CD4-positive, alpha-beta T cell (primary cell): ENCODE measurements at places on chromosomes 4 and X. TPM values are rescaled to one million over a fixed set of nuclear protein-coding genes. Genes with fewer than 3 reads are reported as not detected.

GRCh38 chr4:181507180-181507835 lies 735.9 kb upstream of the TENM3 start:
- H3K4me1 ChIP-seq: no peaks in the 10 kb centered on the region
- H3K27me3 ChIP-seq: no peaks in the 10 kb centered on the region
- no peak overlapping the region for H3K4me3 ChIP-seq
- H3K36me3 ChIP-seq: no peaks in the 10 kb centered on the region

- DNase-seq: no peak
- H3K4me1 ChIP-seq: peaks cover 14% of the 10 kb centered on the region
- H3K4me3 ChIP-seq: no peak overlapping the region
- no peaks in the 10 kb centered on the region for H3K27me3 ChIP-seq
Observed at GRCh38 chr4:15964159-15964558, 1.2 kb upstream of the FGFBP2 start.

- no peaks in the 10 kb centered on the region for H3K27me3 ChIP-seq
- H3K4me1 ChIP-seq: no peaks in the 10 kb centered on the region
- H3K4me3 ChIP-seq: no peak overlapping the region
- DNase-seq: no peak
- no peaks in the 10 kb centered on the region for H3K36me3 ChIP-seq
Observed at GRCh38 chr4:138692411-138692810, 323.2 kb upstream of the NOCT start.

- no peaks in the 10 kb centered on the region for H3K27me3 ChIP-seq
- no peak overlapping the region for H3K4me3 ChIP-seq
- H3K27ac ChIP-seq: no peak overlapping the region
- peaks cover 15% of the 10 kb centered on the region for H3K4me1 ChIP-seq
- H3K36me3 ChIP-seq: peaks cover 58% of the 10 kb centered on the region
Observed at GRCh38 chrX:314049-314448, 4.5 kb downstream of the GTPBP6 start.

DNA sequence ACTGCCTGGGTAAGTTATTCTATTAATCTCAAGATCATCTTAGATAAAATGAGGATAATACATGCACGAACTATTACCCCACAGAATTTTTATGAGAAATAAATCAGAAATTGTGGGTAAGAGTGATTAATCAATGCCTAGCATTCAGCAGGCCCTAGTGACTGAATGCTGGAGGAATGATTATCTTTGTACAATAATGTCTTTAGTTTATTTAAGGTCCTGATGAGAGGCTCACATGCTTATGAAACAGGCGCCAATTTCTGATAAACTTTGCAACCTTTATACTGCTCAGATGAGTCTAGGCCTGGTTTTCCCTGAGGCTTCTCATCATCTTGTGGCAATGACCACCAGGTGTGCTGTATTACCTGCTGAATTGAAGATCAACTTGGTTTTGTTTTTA lies 27.8 kb upstream of the BMP2K start:
- no peaks in the 10 kb centered on the region for H3K4me1 ChIP-seq
- no peak overlapping the region for H3K4me3 ChIP-seq
- no peak overlapping the region for H3K27ac ChIP-seq
- DNase-seq: no peak
- H3K27me3 ChIP-seq: no peaks in the 10 kb centered on the region
- H3K36me3 ChIP-seq: no peaks in the 10 kb centered on the region

- no peak overlapping the region for H3K27ac ChIP-seq
- DNase-seq: no peak
- peaks cover 14% of the 10 kb centered on the region for H3K4me1 ChIP-seq
- no peak overlapping the region for H3K4me3 ChIP-seq
- H3K27me3 ChIP-seq: peaks cover 26% of the 10 kb centered on the region
Observed at GRCh38 chr4:169266661-169267060, 4.1 kb downstream of the SH3RF1 start.

DNA sequence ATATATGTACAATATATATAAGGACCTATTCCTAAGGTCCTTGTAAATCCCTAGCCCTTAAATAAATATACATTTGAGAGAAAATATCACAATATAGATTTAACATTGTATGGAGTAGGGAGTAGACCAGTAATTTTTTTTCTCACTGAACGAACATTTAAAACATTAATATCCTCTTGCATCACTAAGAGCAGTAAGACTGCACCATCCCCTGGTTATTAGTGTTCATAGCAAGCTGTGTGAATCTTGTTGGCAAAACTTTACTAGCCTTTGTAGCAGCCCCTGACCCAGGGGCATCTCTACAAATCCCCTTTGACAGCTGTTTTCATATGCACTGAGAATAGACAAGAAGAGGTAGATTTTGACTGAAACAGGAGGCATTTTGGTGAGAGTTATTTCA lies 146.5 kb downstream of the IL1RAPL2 start:
- H3K4me3 ChIP-seq: no peak overlapping the region
- no peaks in the 10 kb centered on the region for H3K4me1 ChIP-seq
- no peaks in the 10 kb centered on the region for H3K27me3 ChIP-seq
- no peak overlapping the region for H3K27ac ChIP-seq

GRCh38 chrX:18490806-18491555 lies 65.6 kb downstream of the CDKL5 start:
- no peak overlapping the region for H3K4me3 ChIP-seq
- no peaks in the 10 kb centered on the region for H3K27me3 ChIP-seq
- no peaks in the 10 kb centered on the region for H3K4me1 ChIP-seq
- H3K36me3 ChIP-seq: no peaks in the 10 kb centered on the region
- no peak for DNase-seq

DNA sequence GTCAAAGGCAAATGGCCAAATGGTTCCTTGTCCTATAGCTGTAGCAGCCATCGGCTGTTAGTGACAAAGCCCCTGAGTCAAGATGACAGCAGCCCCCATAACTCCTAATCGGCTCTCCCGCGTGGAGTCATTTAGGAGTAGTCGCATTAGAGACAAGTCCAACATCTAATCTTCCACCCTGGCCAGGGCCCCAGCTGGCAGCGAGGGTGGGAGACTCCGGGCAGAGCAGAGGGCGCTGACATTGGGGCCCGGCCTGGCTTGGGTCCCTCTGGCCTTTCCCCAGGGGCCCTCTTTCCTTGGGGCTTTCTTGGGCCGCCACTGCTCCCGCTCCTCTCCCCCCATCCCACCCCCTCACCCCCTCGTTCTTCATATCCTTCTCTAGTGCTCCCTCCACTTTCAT lies 3.8 kb upstream of the OPN1LW start:
- H3K4me1 ChIP-seq: peaks cover 30% of the 10 kb centered on the region
- H3K27me3 ChIP-seq: no peaks in the 10 kb centered on the region

- peaks cover 9% of the 10 kb centered on the region for H3K4me1 ChIP-seq
- H3K36me3 ChIP-seq: no peaks in the 10 kb centered on the region
- no peak for DNase-seq
- H3K27me3 ChIP-seq: no peaks in the 10 kb centered on the region
Observed at GRCh38 chrX:112841820-112842157, 1.2 kb upstream of the AMOT start.

DNA sequence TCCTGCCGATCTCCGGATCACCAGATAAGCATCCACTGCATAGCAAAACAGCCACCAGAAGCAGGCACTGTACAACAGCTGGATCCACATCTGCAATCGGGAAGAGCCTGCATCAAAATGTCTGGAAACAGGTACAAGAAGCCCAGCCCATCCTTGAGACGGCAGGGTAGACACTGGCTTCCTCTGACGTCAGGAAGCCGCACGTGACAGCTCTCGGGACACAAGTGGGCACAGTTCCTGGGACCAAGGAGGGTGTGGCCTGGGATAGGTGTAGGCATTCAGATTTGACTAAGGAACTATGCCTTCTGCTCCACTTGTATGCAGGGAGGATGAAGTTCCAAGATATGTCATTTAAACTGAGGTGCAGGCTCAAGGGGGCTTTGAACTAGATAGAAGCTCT lies 6.3 kb downstream of the GPR143 start:
- no peaks in the 10 kb centered on the region for H3K27me3 ChIP-seq
- no peak overlapping the region for H3K27ac ChIP-seq
- H3K36me3 ChIP-seq: no peaks in the 10 kb centered on the region
- no peaks in the 10 kb centered on the region for H3K4me1 ChIP-seq

GRCh38 chrX:153732401-153732800 lies 7.7 kb downstream of the ABCD1 start:
- no peak overlapping the region for H3K4me3 ChIP-seq
- H3K36me3 ChIP-seq: peaks cover 12% of the 10 kb centered on the region
- no peak overlapping the region for H3K27ac ChIP-seq
- H3K27me3 ChIP-seq: no peaks in the 10 kb centered on the region
- no peak for DNase-seq

GRCh38 chr4:109816082-109816442 lies 500 bp downstream of the GAR1 start:
- no peaks in the 10 kb centered on the region for H3K27me3 ChIP-seq
- H3K27ac ChIP-seq: peak overlapping the region; percentile 90
- peak overlapping the region; percentile 67 for H3K4me3 ChIP-seq
- peaks cover 18% of the 10 kb centered on the region for H3K4me1 ChIP-seq
- peak; percentile 13 for DNase-seq
- H3K36me3 ChIP-seq: peaks cover 31% of the 10 kb centered on the region

- H3K4me1 ChIP-seq: peaks cover 13% of the 10 kb centered on the region
- H3K27ac ChIP-seq: no peak overlapping the region
- peaks cover 16% of the 10 kb centered on the region for H3K27me3 ChIP-seq
- no peak overlapping the region for H3K4me3 ChIP-seq
Observed at GRCh38 chr4:114595921-114596320, 2.7 kb upstream of the UGT8 start.

- H3K27me3 ChIP-seq: no peaks in the 10 kb centered on the region
- H3K4me3 ChIP-seq: no peak overlapping the region
- H3K36me3 ChIP-seq: no peaks in the 10 kb centered on the region
- H3K27ac ChIP-seq: no peak overlapping the region
- no peaks in the 10 kb centered on the region for H3K4me1 ChIP-seq
- no peak for DNase-seq
Observed at GRCh38 chrX:123337886-123338639, 154.0 kb downstream of the GRIA3 start.

RPS6KA6 gene
- not detected for total RNA-seq

MAGEB1 gene
- not detected for total RNA-seq

ARR3 gene
- total RNA-seq: not detected

BGN gene
- total RNA-seq: not detected

ZDHHC15 gene
- 0.20 TPM for total RNA-seq

ADGRL3 gene
- total RNA-seq: not detected

MOB1B gene
- total RNA-seq: 13.1 TPM

PAGE2 gene
- total RNA-seq: not detected
